Nucleus accumbens (tissue), 56 donors: ENCODE measurements at places on chromosomes 4 and X.

DNA sequence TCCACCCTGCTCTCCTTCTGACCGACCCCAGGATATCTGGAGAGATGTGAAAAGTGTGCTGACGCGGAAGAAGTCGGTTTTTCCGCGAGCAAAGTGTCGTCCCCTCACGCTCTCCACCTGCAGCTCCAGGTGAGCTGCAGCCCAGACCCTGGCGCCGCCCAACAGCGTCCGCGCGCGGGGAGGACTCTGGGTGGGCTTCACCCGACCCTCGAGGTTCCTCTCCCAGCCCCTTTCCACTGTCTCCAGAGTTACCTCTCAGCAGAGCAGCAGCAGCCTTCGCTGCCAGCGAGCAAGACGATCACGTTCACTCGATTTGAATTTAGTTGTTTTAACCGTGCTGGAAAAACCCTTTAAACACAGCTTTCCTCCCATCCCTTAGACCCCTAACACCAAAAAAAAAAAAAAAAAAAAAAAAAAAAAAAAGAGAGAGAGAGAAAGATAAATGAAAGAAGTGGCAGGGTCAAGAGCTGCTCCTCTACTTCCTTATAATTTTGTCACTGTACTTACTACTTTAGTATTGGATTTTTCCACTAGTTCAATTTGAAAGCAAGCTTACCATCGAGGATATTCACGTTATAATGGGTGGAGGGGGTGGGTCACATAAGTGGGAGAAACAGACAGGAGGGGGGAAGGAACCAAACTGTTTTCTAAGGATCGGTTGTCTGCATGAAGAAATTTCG, 758 bp upstream of the NR3C2 start:
- DNase-seq = no peak

DNA sequence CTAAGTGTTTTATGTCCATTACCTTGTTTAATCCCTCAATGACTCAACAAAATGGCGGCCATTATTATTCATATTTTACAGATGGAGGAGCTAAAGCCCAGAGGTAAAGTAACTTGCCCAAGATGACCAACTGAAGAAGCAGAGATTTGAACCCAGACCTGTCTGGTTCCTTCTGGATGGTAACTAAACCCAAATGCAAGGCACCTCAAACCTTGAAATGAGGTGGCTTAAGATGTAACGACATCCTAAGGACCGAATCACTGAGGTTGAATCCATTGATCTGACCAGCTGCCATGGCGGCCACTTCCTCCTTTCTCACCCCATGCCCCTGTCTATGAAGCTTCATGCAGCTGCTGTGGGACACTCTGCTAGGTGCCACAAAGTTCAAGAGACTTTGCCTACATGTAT, 932 bp downstream of the TLR10 start:
- DNase-seq = no peak

GRCh38 chrX:1027133-1027532, 185.3 kb downstream of the CRLF2 start:
- no peak for DNase-seq

DNA sequence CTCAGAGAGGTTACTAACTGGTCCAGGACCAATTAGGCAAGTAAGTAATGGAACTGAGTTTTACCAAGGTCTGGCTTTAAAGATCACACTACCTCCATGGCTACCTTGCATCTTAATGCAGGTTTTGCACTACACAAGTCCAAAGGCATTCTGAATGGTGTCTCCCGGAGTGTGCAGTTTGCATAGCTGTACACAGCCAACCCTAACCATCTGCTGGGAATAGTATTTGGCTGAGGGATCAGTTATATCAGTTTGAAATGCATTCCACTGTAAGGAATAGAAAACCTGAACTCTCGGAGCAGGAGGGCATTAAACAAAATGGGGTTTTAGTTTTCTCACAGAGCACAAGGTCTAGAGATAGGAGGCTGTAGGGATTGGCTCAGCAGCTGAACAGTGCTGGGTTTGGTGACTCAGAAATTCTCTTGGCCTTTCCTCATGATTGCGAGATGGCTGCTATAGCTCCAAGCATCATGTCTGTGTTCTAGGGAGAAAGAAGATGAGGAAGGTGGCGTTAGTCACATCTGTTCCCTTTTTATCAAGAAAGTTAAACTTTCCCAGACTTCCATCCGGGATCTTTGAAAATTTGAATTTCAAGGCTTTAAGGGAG, 177.1 kb downstream of the NHS start:
- DNase-seq = no peak

DNA sequence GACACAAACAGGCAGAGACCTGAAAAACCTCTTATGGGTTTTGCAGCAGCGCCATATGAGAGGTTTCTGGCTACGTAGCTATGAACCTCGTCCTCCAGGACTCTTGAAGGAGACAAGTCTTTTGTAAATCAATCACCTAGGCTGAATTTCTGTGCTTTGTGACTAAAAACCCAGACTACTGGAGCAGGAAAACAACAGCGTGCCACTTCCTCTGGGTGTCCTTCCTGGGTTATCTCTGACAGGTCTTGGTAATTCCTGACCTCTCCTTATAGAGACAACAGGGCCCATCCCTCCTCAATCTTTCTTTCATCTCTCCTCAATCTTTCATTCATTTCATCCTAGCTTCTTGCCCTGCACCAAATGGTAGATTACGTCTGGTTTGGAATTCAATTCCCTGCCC, 5.7 kb downstream of the S100P start:
- no peak for DNase-seq

GRCh38 chrX:143231492-143231891, 205.8 kb downstream of the SPANXN4 start:
- no peak for DNase-seq

DNA sequence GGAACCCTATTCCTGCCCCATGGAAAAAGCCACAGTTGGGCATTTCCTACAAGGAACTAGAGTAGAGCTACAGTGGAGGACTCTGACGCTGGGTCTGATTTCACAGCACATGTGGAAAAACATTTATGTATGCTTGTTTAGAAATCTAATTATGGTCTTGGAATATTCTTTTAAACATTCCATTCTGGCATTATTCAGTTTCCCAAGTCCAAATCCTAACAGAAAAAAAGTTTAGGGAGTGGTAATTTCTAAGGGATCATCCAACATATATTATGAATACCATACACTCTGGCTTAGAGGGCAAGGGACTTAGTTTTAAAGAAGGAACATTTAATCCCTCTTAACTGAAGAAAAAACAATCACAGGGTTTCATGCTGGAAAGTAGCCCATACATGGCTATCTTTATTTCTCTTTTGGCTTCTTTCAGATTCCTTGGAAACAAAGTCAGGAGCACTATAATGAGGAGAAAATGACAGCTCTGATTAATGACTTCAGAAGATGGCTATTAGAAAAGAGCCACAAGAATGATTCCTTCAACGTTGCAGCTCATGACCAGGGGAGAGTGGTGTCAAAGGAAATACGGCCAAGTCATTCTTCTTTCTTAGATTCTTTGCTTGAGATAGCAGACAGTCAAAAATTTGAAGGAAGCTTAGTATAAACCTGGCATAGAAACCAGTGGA, 56.1 kb downstream of the CNGA2 start:
- no peak for DNase-seq

DNA sequence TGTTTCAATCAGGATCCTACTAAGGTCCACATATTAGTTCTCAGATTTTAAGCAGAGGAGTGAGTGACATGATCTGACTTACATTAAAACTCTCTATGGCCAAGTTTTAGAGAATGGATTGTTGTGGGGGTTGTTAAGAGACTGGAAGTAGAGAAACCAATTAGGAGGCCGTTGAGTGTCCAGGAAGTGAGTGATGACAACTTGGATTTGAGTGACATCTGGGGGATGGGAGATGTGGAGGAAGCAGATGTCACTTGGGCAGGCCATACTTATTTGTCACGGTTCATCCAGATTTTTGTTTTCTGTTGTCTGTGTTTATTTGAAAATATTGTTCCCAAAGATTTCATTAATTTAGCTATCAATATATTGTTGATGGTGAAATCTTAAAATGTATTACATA, 28.3 kb downstream of the ADD1 start:
- DNase-seq = no peak

DNA sequence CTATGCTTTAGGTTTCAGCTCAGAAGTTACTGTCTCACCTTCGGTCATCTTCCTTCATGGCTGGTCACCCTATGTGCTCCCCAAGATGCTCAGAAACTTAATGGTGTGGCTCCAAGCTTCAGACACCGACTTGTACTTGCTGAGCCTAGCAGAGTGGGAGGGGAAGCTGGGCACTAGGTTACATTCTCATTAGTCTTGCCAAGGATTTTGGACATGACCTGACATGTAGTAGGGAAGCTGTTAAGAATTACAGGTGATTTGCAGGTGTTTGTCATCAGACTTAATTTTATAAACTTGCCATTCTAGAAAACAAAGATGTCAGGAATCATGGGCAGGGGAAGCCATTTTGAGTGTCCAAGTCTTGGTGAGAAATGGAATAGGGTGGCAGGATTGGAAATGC, 72.4 kb downstream of the CCNG2 start:
- no peak for DNase-seq

DNA sequence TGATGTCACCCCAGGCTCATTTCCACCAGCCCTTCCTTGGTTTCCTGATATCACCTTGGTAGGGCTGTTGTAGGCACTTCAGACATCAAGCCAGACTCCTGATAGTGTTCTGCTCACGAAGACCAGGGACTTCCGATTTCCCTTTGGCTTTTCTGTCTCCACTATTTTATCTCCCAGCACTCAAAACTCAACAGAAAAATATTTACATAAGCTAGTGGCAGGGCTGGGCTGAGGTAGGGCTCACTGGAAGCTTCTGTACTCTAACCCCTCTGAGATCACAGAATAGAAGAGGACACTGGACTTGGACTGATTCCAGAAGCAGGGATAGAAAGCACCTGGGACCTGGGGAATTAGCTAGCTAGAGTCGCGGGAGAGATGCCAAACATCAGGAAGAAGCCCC, 34.4 kb upstream of the EFNB1 start:
- no peak for DNase-seq

DNA sequence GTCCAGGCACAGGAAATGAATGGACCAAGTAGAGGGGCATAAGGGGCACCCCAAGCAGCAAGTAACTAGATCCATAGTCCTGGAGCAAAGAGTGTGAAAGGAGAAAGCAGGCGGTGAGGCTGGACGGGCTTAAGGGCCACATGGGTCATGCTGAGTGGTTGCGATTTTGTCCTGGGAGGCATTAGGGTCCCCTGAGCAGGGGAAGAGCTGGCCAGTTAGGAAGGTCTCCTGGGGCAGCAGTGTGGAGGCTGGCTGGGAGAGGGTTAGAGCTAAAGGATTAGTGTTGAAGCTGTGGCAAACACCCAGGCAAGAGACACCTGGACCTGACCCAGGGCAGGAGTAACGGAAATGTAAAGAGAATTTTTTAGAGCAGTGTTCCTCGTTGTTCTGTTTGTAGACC, 26.5 kb downstream of the MYOZ2 start:
- no peak for DNase-seq

- no peak for DNase-seq
Observed at GRCh38 chr4:79048878-79049277, 109.6 kb upstream of the PAQR3 start.

- no peak for DNase-seq
Observed at GRCh38 chr4:107304699-107305286, 268.7 kb upstream of the DKK2 start.

- DNase-seq = no peak
Observed at GRCh38 chrX:73213734-73214425, 771 bp downstream of the NAP1L2 start.

DNA sequence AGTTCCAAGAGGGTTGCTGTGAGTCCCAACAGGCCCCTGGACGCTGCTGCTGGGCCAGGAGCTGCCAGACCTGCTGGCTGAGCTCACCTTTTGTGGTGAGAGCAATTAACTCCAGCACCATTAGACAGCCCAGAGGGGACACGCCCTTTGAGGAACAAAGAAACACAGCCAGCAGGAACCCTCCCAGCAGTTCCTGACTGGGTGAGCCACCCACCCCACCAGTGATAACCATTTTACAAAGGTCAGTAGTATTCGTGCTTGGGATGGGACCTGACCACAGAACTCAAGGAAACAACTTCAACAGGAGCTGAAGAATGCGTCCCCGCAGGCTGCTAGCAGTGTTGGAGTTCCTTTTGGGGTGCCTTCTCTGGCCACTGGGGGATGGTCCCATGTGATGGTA, 38.8 kb upstream of the AFAP1 start:
- DNase-seq = no peak

GRCh38 chr4:142336251-142336934, 509.7 kb downstream of the INPP4B start:
- DNase-seq = no peak

DNA sequence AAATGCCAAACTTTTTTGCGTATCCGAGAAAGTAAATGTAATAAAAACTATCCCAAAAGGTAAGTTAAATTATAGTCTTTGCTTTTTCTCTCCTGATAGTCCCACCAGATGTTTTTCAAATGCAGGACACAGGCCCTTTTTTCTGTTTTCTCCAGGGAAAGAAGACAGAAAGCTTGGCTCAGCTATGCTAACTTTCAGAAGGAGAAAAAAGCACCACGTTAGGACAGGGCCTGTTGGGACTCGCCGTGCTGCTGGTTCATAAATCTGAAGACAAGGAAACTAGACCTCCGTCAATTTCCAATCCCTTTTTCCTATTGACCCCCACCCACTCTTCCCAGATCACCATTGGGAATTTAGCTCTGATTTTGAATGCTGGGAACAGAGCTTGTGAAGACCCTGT, 220.9 kb upstream of the SFRP2 start:
- no peak for DNase-seq

DNA sequence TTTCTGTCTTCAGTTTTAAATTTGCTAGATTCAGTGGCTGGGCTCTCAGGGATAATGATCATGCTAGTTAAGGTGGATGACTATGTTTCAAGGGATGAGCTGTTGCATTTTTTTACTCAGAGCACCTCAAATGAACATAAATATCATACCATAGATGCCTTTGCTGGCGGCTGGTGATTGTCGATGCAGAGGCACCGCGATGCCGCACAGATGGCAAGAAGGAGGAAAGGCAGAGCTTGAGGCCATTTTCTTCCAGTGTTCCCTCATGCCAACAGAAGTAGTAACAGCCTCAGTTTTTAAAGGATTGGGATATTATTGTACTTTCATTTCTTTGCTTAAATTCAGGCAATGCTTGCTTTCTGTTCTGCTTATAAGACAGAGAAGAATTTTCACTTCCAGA, 654.7 kb upstream of the IGFBP7 start:
- DNase-seq = no peak
